ENCODE measurements at places on chromosomes 12 and 14. TPM values are rescaled to one million over a fixed set of nuclear protein-coding genes. Genes with fewer than 3 reads are reported as not detected.
A peak's percentile ranks its signal among the peaks of the same experiment; 100 is the strongest.

RARG gene
- 17.0 TPM for total RNA-seq

REP15 gene
- total RNA-seq: 0.34 TPM

HSPA2 gene
- 9.2 TPM for total RNA-seq

COX8C gene
- not detected for total RNA-seq

EIF2S3B gene
- total RNA-seq: 1.8 TPM

TBX3 gene
- total RNA-seq: not detected

TDRD9 gene
- total RNA-seq: not detected

C1RL gene
- 18.3 TPM for total RNA-seq

ADSS1 gene
- total RNA-seq: 25.3 TPM

EIF2S1 gene
- 118 TPM for total RNA-seq

SRSF5 gene
- 664 TPM for total RNA-seq

POTEM gene
- not detected for total RNA-seq

- no peak for DNase-seq
Observed at GRCh38 chr14:34051966-34052657, 101.2 kb upstream of the EGLN3 start.

DNA sequence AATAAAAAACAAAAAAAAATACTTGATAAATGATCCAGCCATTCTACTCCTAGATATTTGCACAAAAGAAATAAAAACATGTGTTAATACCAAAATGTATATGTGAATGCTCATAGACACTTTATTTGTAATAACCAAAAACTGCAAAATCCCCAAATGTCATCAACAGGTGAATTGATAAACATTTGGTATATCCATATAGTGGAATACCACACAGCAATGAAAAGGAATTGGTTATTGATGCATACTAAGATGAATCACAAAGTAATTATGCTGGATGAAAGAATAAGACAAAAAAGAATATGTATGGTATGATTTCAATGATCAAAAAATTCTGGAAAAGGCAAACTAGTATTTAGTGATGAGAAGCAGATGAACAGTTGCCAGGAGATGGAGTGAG is 124.7 kb upstream of the VASH1 start:
- DNase-seq: no peak

GRCh38 chr14:34147461-34147860 is 196.6 kb upstream of the EGLN3 start:
- DNase-seq: no peak

- DNase-seq: no peak
Observed at GRCh38 chr14:51285120-51285519, 45.1 kb downstream of the TMX1 start.

DNA sequence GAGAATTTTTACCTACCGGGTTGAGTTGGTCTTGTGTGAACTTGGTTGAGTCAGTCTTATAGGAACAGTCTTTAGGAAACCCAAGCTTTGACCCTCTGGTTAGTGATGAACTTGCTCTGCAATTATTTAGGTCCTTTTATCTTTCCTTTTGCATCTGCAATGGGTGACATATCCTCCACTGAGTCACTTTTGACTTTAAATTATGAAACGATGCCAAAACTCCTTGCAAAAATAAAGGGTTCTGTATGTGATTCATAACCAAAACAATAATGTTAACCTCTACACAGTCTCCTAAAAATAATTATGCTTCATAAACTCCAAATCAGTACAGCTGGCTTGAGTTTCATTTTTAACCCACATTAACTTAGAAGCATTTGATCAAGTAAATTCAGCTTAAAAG is 979.4 kb downstream of the GALC start:
- DNase-seq: no peak

GRCh38 chr12:76183459-76184186 is 99.1 kb upstream of the NAP1L1 start:
- DNase-seq: no peak

GRCh38 chr14:65428691-65429090 is 16.2 kb downstream of the FUT8 start:
- DNase-seq: no peak

DNA sequence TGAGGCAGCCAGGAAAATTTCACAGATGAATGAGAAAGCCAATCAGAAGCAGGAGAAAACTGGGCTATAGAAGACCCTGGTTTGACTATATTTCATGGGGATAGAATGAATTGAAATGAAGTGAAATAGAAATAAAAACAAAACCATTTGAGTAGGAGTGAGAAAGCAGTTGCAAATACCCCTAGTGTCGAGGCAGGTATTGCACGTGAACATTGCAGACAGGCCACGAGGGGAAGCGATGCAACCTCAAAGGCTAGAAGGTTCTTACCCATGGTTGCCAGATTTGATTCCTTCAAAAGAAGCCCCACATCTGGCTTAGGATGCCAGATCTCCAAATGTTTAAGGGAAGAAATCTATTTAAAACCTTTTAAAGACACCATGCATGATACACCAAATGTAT is 648.9 kb downstream of the VRK1 start:
- no peak for DNase-seq

DNA sequence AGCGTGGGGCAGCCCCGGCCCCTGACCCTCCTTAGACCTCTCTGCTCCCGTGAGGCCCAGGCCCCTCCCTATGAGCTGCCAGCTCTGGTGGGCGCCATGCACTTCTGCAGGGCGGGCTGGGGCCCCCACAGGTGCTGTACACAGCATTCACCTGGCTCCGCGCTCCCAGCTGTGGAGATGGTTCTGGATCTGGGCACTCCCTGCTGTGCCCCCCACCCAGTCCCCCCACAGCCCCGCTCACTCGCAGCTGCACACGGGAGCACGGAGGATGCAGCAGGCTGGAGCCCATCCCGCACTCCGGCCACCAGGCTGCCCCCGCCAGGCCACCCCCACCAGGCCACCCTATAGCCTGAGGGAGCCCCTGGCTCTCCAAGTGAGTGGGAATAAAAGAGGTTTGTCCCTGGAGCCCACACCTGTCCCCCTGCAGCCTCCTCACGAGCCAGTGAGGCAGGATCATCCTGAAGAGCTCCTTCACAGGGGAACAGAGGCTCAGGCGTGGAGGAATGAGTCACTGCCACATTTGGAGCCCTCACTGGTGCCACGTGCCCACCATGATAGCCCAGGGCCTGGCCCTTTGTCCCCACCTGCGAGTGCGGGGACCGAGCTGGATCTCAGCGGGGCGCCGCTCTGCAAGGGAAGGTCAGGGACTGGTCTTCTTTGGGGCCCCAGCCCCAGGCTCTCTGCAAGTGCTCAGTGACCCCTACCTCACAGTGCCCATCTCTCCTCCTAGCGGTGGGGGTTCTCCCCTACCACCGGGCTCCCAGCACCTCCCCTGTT is 1.9 kb downstream of the ADSS1 start:
- DNase-seq: no peak

DNA sequence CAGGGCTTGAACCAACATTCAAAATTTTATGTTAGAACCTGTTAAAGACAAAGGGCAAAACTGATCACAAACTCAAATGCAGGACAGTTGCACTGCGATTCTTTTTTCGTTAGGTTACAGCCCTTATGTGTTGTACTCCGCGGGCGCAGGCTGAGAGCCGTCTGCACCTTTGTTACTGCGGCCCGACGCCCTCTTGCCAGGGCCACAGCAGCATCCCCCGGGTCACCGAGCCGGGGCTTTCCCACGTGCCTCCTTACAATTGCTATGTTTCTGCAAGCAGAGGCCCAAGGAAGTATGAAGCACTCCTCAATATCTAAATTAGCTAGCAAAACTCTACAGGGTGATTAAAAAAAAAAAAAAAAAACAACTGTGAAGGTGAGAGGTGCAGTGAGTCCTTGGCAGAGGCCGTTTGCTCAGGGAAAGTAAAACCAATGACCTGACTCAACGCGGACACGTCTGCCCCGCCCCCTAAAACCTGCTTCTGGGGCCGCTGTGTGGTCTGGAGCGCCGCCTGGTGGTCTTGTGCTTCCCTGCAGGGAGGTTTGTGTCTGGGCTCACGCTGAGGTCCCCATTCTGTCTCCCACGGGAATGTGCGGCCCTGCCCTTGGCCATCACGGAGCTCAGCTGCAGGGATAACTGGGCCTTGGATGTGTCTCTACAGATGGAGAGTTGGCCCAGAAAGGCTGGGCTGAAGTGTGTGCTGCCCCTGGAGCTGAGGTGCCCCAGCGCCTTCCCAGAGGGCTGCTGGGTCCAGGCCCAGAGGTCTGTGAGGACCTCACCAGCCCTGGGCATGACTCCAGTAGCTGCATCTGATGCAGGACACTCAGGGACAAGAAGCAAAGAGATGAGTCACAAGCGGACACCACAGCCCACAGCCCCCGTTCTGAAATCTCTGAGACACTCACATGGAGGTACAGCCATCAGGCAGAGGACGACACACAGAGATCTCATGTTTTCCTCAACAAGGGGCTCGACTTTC is 418.5 kb downstream of the TMEM121 start:
- DNase-seq: no peak

DNA sequence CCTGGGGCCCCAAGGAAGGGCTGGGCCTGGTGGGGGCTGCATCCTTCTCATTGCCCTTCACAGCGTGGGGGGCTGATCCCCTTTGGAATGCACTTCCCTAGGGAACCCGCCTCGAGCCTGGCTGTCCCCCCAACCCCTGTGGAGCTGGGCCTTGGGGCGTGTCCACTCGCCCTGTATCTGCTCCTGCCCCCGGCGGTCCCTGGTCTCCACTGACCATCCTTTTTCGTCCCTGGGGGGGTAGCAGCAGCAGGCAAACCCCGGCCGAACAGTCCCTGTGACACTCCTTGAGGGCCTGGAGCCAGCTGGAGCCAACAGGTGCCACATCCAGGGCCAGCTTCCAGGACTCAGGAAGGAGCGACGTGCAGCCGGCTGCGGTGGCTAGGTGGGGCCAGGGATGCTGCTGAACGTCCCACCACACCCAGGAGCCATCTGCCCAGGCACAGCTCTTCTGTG is 9.4 kb upstream of the GPR132 start:
- DNase-seq: peak; percentile 80

GRCh38 chr12:124565656-124566160 is 1.7 kb downstream of the NCOR2 start:
- DNase-seq: no peak

DNA sequence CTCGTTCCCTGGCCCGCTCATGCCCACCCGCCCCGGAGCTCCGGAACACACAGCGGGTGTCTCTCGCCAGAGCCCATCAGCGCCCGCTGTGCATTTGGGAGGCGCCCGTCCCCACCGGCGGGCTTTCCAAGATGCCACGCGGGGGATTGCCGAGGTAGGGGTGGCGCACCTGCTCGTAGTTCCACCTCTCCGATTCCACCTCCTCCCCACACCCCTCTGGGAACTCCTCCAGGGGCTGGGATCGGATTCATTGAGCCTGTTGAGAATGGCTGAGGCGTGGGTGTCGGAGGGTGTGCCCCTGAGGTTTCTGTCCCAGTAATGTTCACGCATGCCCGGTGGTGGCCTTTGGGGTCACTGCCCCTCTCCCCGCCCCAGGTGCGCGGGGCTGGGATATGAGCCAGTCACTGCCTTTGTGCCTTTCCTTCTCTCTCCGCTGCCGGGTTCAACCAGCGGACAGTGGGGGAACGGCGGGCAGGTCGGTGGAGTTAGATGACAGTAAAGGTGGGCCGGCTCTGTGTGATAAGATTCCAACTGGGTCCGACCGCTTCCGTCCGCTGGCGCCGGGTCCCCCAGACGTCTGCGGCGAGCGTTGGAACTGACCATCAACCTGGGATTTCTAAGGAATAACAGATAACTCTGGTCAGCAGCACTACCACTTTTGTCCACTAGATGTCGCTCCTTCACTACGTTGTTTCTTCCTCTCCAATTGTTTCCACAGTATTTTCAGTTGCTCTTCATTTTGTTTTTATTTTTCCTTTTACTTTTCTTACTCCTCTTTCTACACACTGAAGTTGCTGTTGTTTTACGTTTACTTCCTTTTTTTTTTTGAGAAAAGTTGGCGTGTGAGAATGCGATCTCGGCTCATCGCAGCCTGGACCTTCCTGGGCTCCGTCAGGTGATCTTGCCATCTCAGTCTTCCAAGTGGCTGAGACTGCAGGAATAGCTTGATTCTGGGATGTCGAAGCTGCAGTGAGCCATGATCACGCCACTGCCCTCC is 178.1 kb upstream of the ALG10B start:
- DNase-seq: peak; percentile 56

- DNase-seq: no peak
Observed at GRCh38 chr12:1720494-1720893, 29.6 kb downstream of the ADIPOR2 start.

GRCh38 chr12:111168009-111168900 is 200.6 kb downstream of the PHETA1 start:
- no peak for DNase-seq

GRCh38 chr12:50536831-50537537 is 32.2 kb downstream of the DIP2B start:
- no peak for DNase-seq

DNA sequence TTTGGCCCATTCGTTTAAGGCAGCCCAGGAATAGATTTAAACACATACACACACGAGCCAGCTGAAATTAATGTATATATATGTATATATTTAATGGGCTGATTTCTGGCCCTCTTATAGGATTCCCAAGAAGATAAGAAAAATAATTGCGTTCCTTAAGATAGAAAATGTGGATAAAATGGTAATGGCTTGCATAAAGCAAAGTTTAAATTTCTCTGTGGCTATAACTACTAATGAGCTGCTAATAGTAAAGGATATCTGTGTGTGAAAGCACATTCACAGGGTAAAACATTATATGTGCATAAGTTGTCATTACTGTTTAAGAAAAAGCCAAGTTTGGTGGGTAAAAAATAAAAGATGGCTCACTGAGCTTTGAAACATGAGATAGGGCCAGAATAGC is 133.6 kb upstream of the AMIGO2 start:
- DNase-seq: no peak

DNA sequence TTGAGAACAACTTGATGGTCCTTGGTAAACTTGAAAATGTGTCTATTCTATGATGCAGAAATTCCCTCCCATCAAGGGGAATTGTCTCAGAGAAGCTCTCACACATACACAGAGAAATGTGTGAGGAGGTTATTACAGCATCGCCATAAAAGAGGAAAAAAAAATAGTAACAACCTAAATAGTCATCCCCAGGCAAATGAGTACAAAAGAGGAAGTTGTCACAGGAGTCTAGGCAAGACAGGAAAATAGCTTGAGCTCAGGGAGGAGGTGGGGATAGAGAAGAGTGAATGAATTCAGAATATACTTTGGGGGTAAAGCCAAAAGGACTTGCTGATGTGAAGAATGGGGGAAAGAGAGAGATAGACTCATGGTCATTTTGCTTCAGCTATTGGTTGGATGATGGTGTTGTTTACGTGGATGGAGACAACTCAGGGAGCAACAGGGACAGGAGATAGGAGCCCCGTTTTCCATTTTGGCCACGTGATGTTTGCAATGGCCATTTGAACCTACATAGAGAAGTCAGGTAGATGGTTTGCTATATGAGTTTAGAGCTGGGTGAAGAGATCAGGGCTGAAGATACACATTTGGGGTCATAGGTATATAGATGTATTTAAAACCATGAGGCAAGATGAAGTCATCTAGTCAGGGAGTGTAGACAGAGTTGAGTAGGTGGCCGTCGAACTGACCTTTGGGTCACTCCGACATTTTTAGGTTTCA is 20.3 kb downstream of the LRRC74A start:
- no peak for DNase-seq

- no peak for DNase-seq
Observed at GRCh38 chr14:77620222-77620870, 3.9 kb upstream of the SPTLC2 start.

GRCh38 chr12:28933864-28934527 is 215.1 kb upstream of the FAR2 start:
- DNase-seq: no peak

GRCh38 chr12:88805692-88806091 is 225.4 kb upstream of the KITLG start:
- DNase-seq: peak; percentile 4

Data from neural progenitor cell (in vitro differentiated cells).